Ovary (tissue), 10 donors: ENCODE measurements at places on chromosomes 1 and 21. TPM values are rescaled to one million over a fixed set of nuclear protein-coding genes. Genes with fewer than 3 reads are reported as not detected.

Gene SPRR1A
- not detected for total RNA-seq

Gene FCER1G
- 29.4 TPM for total RNA-seq

Gene GSTM5
- total RNA-seq, result 18.8 TPM

Gene TENT5C
- total RNA-seq, result 16.1 TPM

Gene RXRG
- 4.5 TPM for total RNA-seq

- H3K27me3 ChIP-seq, result no peaks in the 10 kb centered on the region
- no peaks in the 10 kb centered on the region for H3K36me3 ChIP-seq
- H3K4me3 ChIP-seq, result peak overlapping the region; percentile 87
- DNase-seq, result no peak
Measured at GRCh38 chr1:185157599-185158412, 839 bp downstream of the SWT1 start.

GRCh38 chr1:180966312-180966711 is 53.6 kb downstream of the KIAA1614 start:
- no peaks in the 10 kb centered on the region for H3K36me3 ChIP-seq
- no peak overlapping the region for H3K4me3 ChIP-seq
- peaks cover 7% of the 10 kb centered on the region for H3K4me1 ChIP-seq
- H3K27me3 ChIP-seq, result no peaks in the 10 kb centered on the region

GRCh38 chr1:205593532-205593931 is 38.3 kb downstream of the ELK4 start:
- H3K4me1 ChIP-seq, result no peaks in the 10 kb centered on the region
- H3K36me3 ChIP-seq, result no peaks in the 10 kb centered on the region
- no peak overlapping the region for H3K4me3 ChIP-seq
- no peaks in the 10 kb centered on the region for H3K27me3 ChIP-seq

- H3K4me3 ChIP-seq, result no peak overlapping the region
- DNase-seq, result no peak
- no peak overlapping the region for H3K27ac ChIP-seq
- H3K27me3 ChIP-seq, result no peaks in the 10 kb centered on the region
Measured at GRCh38 chr1:191669629-191670028, 488.6 kb upstream of the RGS18 start.

DNA sequence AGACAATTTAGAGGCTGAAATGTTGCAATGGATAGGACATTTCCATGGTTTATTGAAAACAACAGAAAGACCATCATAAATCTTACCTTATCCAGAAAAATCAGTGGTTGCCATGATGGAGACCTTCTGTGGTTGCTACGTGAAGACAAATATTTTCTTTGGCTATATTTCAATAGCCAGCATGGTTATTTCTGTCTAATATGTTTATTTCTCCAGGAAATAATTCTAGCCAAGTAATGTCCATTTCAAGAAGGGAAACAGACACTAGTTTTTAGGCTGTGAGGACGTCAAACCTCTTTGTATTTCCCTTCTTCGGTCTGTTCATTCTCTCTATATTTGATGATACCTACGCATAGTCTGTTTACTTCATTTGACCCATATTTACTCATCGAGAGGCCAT is 49.2 kb upstream of the NFASC start:
- H3K27me3 ChIP-seq, result no peaks in the 10 kb centered on the region
- H3K4me1 ChIP-seq, result peaks cover 16% of the 10 kb centered on the region
- no peaks in the 10 kb centered on the region for H3K36me3 ChIP-seq
- DNase-seq, result no peak

DNA sequence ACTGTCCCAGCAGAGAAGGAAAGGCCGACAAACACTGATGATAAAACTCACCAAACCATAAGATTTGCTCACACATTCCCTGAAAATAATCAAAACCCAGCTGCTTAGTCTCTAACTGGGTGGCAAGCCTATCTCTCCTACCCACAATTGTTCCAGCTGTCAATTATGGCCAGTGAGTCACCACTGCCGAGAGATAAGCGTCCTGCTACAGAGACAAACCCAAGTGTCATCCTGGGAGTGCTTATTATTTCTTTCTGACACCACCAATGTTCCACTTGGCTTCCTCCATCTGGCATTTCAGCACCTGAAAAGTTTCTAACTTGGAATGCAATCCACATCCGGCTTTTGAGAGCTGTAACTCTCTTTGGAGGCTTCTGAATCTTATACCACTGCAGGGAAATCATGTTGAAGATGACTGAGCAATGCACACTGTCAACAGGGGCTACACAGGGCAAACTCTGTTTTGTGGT is 51.5 kb upstream of the VAV3 start:
- no peak for DNase-seq
- H3K36me3 ChIP-seq, result no peaks in the 10 kb centered on the region
- H3K4me1 ChIP-seq, result no peaks in the 10 kb centered on the region
- H3K27ac ChIP-seq, result no peak overlapping the region

DNA sequence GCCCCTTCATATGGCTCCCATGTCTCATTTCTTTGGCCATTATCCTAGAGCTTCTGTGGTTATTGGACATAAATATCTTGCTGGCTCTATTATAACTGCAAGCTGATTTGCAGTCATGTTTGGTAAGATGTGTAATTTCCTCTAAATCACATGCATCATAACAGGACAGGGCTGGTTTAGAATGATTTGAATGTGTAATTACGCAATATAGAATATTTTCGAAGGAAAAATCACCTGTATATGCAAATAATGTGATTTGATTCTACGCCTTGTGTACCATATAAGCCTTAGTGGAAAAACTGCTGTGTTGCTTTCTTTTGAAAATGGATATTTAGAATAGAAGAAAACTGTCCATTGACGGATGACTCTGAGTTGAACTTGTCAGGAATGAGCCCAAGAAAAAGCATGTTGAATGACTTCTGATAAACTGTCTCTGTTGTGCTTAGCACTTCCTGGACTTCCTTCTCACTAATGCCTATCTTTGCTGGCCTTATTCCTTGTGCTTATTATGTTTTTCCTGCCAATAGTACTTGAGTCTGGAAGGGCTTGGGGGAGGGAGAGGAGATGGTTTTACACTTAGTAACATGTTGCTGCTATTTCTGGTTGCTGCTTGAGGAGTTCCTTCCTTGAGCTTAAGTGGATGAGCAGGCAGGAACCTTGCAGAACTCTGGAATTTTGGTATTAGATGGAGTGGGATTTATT is 6.5 kb downstream of the CACHD1 start:
- no peak for DNase-seq
- peaks cover 28% of the 10 kb centered on the region for H3K4me1 ChIP-seq
- no peak overlapping the region for H3K27ac ChIP-seq
- no peaks in the 10 kb centered on the region for H3K27me3 ChIP-seq

GRCh38 chr21:15066123-15066575 is 1.3 kb upstream of the NRIP1 start:
- H3K4me3 ChIP-seq, result peak overlapping the region; percentile 84
- no peaks in the 10 kb centered on the region for H3K4me1 ChIP-seq
- no peak for DNase-seq
- peak overlapping the region; percentile 77 for H3K27ac ChIP-seq
- H3K36me3 ChIP-seq, result no peaks in the 10 kb centered on the region
- H3K27me3 ChIP-seq, result no peaks in the 10 kb centered on the region

DNA sequence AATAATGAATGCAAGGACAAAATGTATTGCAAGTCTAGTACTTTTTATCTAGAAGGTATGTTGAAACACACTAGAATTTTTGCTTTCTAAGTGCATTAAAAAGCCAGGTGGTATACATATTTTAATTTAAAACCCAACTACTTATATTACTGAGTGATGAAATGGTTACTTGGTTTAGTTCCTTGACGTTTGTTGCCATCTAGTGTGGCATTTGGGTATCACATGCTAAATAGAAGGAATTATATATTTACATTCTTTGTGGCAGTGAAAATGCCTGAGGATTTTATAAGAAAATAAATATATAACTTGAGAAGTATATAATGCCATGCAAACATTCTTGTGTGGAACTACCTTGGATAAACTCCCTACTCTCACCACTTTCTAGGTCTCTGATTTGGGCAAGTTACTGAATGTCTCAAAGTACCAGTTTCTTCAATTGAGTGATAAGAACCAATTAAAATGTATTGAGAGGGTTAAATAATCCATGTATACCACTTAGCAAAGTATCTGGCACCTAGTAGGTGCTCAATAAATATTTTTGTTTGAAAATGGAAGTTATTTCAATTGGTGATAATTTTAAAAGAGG is 69.6 kb downstream of the SDCCAG8 start:
- no peaks in the 10 kb centered on the region for H3K4me1 ChIP-seq
- H3K36me3 ChIP-seq, result no peaks in the 10 kb centered on the region
- no peak overlapping the region for H3K27ac ChIP-seq
- no peak overlapping the region for H3K4me3 ChIP-seq
- DNase-seq, result no peak

DNA sequence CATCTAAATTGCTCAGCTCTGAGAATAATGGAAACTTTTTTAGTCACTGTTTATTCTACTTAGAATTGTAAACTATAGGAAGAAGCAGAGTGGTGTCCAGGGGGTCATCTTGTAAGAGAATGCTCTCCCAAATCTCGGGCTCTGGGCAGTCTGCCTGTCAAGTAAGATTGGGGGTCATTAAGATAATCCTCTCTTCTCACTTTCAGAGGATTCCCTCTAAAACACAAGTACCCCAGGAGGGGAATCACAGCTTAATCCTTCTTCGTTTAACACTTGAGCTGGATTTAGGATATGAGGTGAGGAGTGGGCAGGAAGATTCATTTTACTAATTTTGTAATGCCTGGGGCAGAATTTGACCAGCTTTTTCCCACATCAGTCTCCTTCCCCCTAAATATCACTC is 81.2 kb downstream of the RPS6KA1 start:
- H3K27me3 ChIP-seq, result no peaks in the 10 kb centered on the region
- H3K4me1 ChIP-seq, result no peaks in the 10 kb centered on the region
- DNase-seq, result no peak
- H3K36me3 ChIP-seq, result no peaks in the 10 kb centered on the region
- H3K27ac ChIP-seq, result no peak overlapping the region
- no peak overlapping the region for H3K4me3 ChIP-seq

- H3K4me1 ChIP-seq, result no peaks in the 10 kb centered on the region
- H3K36me3 ChIP-seq, result no peaks in the 10 kb centered on the region
- H3K27ac ChIP-seq, result no peak overlapping the region
- no peak for DNase-seq
Measured at GRCh38 chr1:79852004-79852403, 845.5 kb upstream of the ADGRL4 start.

GRCh38 chr1:66012106-66012784 is 219.6 kb downstream of the PDE4B start:
- H3K4me3 ChIP-seq, result no peak overlapping the region
- no peak for DNase-seq
- no peaks in the 10 kb centered on the region for H3K36me3 ChIP-seq
- no peak overlapping the region for H3K27ac ChIP-seq
